Stimulated activated CD4-positive, alpha-beta T cell treated with anti-CD3 and anti-CD28 coated beads, Interleukin-2, amount 100 ng/mL, for 24 hours (primary cell): ENCODE measurements at places on chromosomes 7 and 10.

DNA sequence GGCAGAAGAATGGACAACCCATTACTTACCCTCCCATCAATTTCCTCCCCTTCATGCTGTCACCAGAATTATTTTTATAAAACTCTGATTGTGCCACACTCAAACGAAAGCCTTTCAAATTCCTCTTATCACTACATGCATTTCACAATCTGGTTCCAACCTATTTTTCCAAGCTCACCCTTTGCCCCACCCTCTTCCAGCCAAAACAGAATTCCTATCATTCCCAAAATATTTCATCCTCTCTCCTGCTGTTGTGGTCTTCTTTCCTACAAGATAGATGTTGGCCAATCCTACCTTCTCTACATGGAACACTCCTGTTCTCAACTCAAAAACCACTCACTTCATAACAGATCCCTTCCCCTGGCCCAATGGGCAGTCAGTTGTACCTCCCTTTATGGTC lies 111.5 kb downstream of the ELAPOR2 start:
- DNase-seq = no peak

GRCh38 chr7:107563081-107563774 lies 492 bp downstream of the COG5 start:
- DNase-seq = no peak

- DNase-seq = no peak
These were observed 2.4 kb downstream of the ABCC2 start for GRCh38 chr10:99784727-99785441.

DNA sequence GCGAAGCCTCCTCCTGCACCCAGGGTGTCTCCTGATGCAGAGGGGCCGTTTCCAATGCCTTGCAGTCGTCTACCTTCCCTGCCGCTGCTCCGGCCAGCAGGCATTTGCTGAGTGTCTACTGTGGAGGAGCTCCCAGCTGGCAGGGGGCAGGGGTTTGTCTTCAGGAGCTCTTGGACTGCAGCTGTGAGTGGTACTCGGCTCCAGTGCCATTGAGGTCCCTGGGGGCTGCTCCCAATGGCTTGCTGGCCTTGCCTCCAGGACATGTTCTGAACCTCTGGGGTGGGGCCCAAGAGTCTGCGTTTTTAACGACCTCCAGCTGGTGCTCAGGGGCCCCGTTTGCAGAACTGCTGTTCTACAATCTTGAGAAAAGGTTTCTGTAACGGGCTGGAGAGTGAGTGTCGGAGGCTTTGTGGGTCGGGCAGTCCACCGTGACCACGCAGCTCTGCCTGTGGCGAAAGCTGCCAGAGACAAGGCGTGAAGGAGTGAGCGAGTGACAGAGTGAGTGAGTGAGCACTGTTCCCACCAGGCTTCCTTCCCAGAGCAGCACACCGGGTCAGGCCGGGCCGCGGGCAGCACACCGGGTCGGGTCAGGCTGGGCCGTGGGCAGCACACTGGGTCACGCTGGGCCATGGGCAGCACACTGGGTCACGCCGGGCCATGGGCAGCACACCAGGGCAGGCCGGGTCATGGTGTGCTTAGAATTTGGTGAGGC lies 520.2 kb downstream of the PTPRN2 start:
- no peak for DNase-seq

- no peak for DNase-seq
These were observed 51.9 kb downstream of the PLPP4 start for GRCh38 chr10:120508966-120509365.
